ENCODE measurements at places on chromosomes 2 and 18. TPM values are rescaled to one million over a fixed set of nuclear protein-coding genes. Genes with fewer than 3 reads are reported as not detected.

Gene MAT2A
- total RNA-seq = 127 TPM

Gene ALLC
- total RNA-seq = not detected

Gene ZNF804A
- total RNA-seq = under 0.01 TPM

Gene HOXD4
- total RNA-seq = 2.0 TPM

Gene ASPRV1
- 0.20 TPM for total RNA-seq

Gene BCL11A
- not detected for total RNA-seq

Gene AP1S3
- 1.8 TPM for total RNA-seq

Gene PPP1R1C
- total RNA-seq = not detected

Gene REG1B
- not detected for total RNA-seq

Gene STON1
- total RNA-seq = 7.4 TPM

Gene MRO
- total RNA-seq = 0.39 TPM

Gene MEP1B
- not detected for total RNA-seq

Gene RBM43
- 3.7 TPM for total RNA-seq

Gene PRLH
- not detected for total RNA-seq

Gene IGFBP2
- total RNA-seq = 4.0 TPM

Measured in subcutaneous preadipocyte (primary cell).